ENCODE measurements at places on chromosomes 2 and 18. TPM values are rescaled to one million over a fixed set of nuclear protein-coding genes. Genes with fewer than 3 reads are reported as not detected.

- no peak for DNase-seq
These were observed 34.1 kb upstream of the UBE2F start for GRCh38 chr2:237932731-237933131.

DNA sequence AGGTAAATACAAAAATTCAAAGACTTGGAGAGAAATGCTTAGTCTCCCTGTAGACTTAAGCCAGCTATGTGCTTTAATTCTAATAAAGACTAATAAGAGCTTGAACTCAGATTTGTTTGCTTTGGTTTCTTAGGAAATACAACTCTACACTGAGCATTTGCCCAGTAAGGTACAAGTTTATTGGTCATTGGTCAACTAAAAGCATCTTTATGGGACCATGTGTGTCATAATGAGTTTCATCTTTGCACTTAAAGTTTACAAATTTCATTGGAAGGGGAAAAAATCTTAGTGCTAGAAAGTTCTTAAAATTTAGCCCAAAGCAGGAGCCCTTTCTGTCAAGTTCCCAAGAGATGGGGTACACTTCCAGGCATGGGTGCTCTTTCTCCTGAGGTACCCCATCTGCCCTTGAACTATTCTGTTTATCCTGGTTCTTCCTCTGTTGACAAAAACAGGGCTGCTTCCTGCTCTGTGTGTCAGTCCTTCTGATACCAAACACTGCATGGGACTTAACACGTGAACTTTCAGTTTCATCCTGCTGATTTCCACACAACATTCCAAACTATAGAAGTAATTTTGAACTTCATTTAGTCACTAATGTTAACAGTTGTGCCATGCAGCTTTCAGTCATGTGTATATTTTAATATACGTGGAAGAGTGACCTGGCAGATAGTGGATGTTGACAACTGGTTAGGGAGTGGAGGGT is 200.2 kb downstream of the TPGS2 start:
- DNase-seq = no peak

GRCh38 chr2:155841442-155841841 is 491.1 kb downstream of the NR4A2 start:
- no peak for DNase-seq

GRCh38 chr18:38796762-38797161 is 1231.2 kb upstream of the CELF4 start:
- DNase-seq = no peak

GALR1 gene
- not detected for total RNA-seq

THSD7B gene
- total RNA-seq = 0.25 TPM

SLC30A3 gene
- total RNA-seq = 0.31 TPM

STEAP3 gene
- total RNA-seq = 4.3 TPM

- DNase-seq = no peak
These were observed 48.1 kb downstream of the LHCGR start for GRCh38 chr2:48707466-48707865.

ANKRD30BL gene
- total RNA-seq = 3.8 TPM

SKOR2 gene
- not detected for total RNA-seq

GRCh38 chr2:101991721-101992145 is at the start of gene IL1R2:
Gene IL1R2 (plus strand): TSS chr2:101991960. CDS start chr2:102008576, 16,616 bp downstream.
- DNase-seq = no peak

DNA sequence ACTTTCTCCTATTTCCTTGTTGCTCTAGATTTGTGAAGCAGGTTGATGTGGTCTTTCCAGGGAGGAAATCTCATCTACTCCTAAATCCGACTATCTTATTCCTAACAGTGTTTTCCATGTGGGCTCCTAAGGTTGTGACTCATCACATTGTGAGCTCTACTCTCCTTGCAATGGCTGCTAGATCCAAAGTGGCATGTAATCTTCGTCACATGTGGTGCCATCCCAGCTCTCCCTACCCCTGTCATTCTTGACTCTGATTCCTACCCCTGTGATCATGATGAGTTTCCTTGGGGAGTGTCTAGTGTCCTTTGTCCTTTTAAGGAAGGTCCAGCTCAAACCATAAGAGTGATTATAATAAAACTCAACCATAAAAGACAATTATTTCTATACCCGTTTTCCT is 47.3 kb upstream of the GULP1 start:
- DNase-seq = no peak

GRCh38 chr2:197904446-197904845 is 100.1 kb downstream of the PLCL1 start:
- no peak for DNase-seq

GRCh38 chr2:234500394-234501006 is 3.6 kb upstream of the ARL4C start:
- peak; percentile 60 for DNase-seq

DNA sequence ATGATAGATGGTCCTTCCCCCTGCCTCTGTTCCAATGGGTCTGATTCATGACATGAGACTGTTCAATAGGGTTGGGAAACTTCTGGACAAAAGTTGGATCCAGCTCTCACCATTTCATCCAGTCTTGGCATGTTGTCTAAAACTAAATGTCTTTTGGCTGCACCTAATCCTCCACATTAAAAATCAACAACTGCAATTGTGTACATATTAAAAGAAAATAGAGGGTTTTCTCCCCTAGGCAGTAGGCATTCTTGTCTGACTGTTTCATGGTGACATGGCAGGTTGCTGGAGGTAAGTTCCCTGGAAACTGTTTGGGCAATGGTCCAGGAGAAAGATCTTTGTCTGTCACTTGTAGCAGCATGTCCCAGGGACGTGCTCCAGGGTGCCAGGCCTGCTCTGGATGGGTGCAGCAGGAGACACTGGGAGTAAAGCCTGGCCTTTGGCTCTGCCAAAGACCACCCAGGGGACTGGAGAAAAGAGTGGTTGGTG is 135.8 kb downstream of the TCF4 start:
- peak; percentile 60 for DNase-seq

FEV gene
- total RNA-seq = not detected

DNA sequence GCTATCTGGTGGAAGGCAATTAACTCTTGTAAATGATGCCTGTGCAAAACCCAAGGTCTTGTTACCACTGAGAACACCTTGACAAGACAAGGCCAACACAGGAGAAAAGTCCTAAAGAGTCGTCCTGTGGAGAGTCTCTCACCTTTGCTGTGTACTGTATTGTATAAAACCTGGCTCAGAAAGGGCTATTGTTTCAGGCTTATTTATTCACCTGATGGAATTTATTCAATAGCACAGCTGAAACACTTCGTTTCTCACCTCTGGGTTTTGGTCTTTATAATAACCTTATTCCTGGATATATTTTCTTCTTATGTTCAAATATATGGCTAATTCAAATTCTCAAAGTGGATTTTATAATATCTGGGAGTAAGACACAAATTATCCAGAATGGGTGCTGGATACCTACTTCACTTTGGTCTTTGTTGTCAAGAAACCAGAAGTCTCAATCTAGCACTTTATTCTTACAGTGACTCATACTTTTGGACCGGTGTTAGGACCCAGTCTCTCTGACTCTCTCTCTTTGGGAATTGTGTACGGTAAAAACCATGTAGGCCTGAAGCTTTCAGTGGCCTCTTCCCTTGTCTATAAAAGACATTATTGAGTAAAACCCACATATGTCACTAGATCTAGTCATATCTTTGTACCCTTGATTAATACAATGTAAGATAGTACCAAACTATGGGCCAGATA is 16.1 kb upstream of the STAT4 start:
- no peak for DNase-seq

COLEC11 gene
- total RNA-seq = 0.71 TPM

DNA sequence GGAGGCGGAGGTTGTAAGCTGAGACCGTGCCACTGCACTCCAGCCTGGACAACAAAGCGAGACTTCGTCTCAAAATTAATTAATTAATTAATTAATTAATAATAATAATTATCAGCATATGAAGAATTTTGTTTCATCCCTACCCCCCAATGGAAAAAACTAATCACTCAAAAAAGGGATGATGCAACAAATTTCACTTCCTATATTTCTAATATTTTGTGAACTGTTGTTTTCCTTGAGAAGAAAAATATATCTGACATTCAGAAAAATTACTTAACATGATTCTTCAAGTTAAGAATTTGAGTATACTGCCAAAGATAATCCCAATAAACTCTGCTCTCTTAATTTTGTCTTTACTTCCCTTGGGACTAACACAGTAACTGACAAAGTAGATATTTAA is 28.1 kb downstream of the EXOC6B start:
- DNase-seq = no peak

GRCh38 chr2:9556121-9556743 is 602 bp upstream of the ADAM17 start:
- DNase-seq = peak; percentile 64

DNA sequence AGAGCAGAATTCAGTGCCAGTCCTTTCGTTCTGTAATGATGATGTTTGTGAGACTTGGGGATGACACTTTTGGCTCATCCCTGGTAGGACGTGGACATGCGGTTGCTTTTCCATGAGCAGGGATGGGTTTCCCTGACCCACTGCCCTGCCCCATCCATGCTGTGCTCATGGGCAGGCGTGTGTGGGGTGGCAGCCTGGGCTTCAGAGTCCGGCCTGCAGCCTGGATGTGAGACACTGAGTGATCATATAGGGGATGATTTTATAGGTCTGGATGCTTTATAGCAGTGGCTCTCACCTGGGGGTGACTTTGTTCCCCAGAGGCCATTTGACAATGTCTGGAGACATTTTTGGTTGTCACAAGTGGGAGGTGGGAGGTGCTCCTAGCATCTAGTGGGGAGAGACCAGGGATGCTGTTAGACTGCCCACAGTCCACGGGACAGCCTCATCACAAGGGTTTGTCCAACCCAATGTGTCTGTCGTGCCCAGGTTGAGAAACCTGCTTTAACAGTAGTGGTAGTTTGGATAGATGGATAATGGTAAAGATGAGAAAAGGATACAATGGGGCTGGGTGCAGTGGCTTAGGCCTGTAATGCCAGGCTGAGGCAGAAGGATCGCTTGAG is 38.9 kb downstream of the LDLRAD4 start:
- no peak for DNase-seq
